ENCODE measurements at places on chromosomes 3 and 15.

DNA sequence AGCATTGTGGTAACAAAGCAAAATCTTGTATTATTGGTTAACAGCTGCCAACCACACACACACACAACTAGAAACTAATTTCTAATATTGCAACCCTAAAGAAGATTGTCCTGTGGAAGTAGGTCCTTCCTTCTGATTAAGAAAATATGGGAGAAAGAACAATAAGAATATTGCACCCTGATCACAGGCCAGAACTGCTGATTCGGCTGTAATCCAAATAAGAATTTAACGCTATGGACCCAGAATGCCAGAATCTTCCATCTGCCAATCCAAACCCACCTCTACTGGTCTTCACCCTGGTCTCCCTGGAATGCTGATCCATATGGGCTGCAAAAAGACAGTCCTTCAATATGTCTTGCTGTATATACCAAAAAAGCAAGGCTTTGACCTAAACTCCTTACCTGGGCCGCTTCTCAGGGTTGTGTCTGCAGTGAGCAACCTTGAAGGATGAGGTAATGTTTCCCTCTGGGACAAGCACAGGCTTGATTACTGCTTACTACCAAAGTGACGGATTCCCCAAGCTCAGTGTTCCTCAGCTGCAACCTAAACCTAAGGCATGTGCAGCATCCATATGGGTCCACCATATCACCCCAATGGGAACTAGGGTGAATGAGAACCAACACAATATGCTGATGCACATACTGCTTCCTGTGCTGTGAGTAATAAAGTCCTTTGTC is 8.0 kb downstream of the CCDC14 start:
- DNase-seq: no peak

DNA sequence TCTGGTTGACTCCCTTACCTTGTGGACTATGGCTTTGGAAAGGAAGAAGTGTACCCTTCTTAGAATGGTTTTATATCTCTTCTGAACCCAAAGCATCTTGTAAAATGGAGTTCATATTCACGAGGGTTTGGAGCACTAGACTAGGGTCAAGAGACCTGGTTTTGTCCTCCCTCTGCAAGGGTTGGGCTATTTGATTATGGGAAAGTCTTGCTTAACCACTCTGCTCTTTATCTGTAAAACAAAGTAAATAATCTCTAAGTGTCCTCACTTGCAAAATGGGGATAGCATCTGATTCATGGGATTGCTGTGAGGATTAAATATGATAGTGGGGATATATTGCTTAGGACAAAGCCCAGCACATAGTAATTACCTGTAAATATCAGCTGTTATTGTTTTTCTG is 17.9 kb upstream of the SLC2A2 start:
- DNase-seq: no peak

- DNase-seq: no peak
Measured at GRCh38 chr3:41431386-41431785, 232.1 kb downstream of the CTNNB1 start.

- no peak for DNase-seq
Measured at GRCh38 chr3:69066121-69066520, 14.0 kb upstream of the TMF1 start.

DNA sequence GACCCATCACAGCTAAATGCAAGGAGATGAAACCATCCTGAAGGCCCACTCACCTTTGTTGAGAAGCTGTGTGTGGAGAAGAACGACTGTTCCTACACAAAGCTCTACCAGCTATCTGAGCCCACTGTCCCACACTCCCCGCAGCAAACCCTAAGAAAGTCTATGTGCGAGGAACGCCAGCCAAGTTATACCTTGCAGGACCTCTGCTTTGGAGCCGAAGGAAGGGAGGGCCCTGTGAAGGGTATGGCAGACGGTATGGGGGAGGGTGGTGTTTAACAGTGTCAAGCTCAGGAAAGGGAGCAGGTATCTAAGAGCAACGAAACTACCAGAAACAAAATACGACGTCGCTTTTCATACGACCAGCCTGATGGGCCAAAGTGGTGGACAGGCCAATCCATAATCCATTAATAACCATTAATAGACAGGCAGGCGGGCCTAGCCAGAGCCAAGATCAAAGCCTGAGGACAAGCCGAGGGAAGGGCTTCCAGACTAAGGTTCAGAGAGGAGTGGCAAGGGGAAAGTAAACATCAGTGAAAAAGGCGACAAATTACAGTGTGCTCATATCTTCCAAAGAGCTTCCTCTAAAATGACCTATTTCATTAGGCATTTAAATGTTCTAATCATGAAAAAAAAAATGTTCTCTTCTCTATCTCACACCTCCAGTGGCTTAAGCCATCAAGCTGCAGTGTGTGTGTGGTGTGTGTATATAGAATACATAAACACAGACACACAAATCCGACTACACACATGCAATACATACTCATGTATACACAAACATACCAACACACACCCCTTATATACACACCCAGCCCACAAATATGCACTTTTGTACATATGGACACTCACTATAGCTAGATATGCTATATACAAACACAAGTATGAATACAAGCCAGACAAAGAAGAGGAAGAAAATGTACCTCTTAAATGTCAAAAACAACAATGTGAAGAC is 43.9 kb downstream of the PTPN23 start:
- no peak for DNase-seq

DNA sequence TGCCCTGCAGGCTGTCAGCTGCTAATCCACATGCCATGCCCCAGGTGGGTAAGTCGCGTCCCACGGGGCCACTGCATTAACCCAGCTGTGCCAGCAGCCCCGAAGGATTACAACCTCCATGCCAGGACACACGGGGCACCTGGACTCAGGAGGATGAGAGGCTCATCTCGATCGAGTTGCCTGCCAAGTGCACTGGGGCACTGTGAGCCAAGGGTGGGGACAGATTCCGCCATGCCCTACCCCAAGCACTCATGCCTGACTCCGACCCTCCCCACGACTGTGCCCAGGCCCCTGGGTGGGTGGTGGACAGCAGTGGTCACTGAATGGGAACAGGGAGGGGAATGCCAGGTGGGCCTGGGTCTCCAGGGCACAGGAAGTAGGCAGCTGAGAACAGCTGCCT is 20.7 kb upstream of the SNRPA1 start:
- DNase-seq: no peak

DNA sequence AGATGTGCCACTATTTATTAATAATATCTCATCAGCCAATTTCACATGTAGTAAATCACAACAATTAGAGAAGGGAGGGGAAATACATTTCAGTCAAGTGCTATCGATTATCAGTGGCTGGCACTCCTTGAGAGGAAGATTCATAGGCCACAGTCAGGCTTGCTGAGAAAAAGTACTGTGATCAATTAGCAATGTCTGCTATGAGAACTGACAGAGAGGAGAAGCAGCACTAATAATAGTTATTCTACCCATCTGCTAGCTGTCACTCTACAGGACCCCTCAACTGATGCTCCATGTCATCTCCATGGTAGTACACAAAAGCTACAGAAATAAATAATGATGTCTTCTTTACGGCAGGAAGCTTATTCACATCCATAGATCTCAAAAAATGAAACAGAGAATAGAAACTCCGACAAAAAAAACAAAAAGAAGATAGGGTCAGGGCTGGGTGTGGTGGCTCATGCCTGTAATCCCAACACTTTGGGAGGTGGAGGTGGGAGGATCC is 351.3 kb downstream of the FOXP1 start:
- DNase-seq: no peak

GRCh38 chr15:66701422-66702034 is 508 bp upstream of the SMAD6 start:
- no peak for DNase-seq

GRCh38 chr3:121834157-121834670 is 646 bp downstream of the IQCB1 start:
- no peak for DNase-seq

Measured in activated CD4-positive, CD25-positive, alpha-beta regulatory T cell treated with anti-CD3 and anti-CD28 coated beads, Interleukin-2, amount 50 U/mL, for 16 hours (primary cell).